SK-N-DZ (cell line): ENCODE measurements at places on chromosomes 16 and 17.

- peak; percentile 28 for DNase-seq
Measured at GRCh38 chr16:67663151-67663876, 2.6 kb downstream of the PARD6A start.

DNA sequence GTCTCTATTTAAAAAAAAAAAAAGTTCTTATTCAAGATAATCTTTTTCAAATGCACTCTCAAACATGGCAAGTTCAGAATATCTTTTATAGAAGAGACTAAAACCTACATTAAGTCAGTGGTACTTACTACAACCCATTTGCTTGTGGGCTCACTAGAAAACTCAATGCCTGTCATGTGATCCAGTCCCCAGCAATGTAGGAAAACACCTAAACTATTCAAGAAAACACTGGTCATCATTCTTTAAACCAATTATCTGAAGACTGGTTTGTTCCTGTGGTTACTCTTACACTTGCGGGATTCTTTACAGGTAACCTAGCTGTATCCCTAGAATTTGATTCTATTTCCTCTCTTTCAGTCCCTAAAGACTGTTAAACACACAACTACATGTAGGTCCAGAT is 19.6 kb downstream of the MED13 start:
- DNase-seq = no peak

DNA sequence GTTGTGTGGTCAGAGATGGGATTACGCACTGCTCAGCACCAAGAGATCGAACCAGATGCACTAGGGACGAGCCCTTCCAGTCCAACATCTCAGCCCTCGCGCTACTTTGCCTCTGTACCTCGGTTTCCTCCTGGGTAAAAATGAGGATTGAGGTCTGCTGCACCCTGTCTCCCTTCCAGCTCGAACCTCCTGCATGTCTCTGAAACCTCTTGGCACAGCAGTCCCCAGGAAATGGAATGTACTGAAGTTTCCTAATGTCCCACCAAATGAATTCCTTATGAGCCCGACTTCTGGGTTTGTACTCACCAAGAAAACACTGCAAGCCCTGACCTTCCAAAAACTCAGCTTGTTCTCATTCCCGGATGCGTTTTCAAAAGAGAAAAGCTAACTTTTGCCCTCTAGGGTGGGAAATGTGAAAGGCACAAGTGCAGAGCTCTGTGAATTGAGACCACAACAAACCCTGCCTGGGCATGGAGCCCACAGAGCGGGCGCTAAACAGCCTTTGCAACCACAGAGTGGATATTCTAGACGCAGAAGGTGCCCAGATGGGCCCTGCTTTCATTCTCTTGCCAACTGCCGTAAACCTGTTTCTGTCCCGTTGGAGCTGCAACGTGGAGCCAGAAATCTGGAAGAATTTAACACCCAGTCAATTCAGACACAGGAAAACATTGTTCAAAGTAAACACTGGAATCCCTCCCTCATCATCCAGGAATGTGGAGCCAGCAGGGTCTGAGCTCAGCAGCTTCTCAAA is 10.3 kb downstream of the CDRT4 start:
- no peak for DNase-seq

- DNase-seq = no peak
Measured at GRCh38 chr17:9899280-9900043, 5.6 kb downstream of the RCVRN start.

DNA sequence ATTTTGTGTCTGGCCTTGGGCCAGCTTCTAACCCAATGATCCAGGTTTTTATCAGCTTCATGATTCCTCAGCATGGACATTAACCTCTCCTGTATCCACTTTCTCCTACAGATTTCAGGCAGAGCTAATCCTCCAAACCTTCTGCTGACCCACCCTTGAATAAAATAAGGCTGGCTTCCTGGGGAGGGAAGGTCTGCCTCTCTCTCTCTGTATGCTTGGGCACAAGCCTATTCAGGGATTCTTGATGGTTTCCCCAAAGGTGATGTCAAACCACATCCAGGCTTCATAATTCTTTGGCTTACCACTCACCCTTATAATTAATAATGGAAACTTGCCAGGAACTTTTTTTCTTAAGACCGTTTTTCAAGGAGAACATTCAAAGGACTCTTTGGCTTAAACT is 240.1 kb downstream of the UTP18 start:
- DNase-seq = no peak

- DNase-seq = peak; percentile 90
Measured at GRCh38 chr17:19992803-19993713, 15.4 kb upstream of the AKAP10 start.

DNA sequence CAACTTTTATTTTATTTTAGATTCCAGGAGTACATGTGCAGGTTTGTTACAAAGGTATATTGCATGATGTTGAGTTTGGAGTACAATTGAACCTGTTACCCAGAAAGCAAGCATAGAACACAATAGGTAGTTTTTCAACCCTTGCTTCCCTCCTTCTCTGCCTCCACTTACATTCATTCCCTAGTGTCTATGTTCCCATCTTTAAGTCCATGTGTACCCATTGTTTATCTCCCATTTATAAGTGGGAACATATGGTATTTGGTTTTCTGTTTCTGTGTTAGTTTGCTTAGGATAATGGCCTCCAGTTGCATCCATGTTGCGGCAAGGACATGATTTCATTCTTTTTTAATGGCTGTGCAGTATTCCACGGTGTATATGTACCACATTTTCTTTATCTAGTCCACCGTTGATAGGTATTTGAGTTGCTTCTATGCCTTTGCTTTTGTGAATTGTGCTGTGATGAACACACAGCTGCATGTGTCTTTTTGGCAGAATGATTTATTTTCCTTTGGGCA is 114.0 kb upstream of the NACA2 start:
- DNase-seq = no peak

- DNase-seq = no peak
Measured at GRCh38 chr17:6497496-6498221, 53.4 kb downstream of the PIMREG start.

DNA sequence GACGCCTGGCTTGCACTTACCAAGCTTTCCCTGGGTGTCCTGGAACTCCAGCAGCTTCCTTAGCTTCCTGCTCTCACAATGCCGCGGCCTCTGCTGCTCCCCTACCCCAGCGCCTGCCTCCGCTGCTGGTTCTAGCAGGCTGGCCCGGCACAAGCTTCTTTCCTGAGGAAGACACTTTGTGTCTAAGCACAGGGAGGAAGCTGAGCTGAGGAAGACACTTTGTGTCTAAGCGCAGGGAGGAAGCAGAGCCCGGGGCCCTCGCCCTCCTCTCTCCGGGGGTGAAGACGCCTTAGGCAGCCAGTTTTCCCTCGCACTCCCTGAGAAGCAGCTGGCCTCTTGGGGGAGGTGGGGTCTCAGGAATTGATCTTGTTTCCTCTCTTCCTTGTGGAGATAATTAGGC is 64.9 kb downstream of the PLD6 start:
- DNase-seq = no peak
